ENCODE measurements at places on chromosomes 12 and 14. TPM values are rescaled to one million over a fixed set of nuclear protein-coding genes. Genes with fewer than 3 reads are reported as not detected.

The FOXM1 gene
- 17.6 TPM for total RNA-seq

The TMEM119 gene
- total RNA-seq = 48.3 TPM

The KRT3 gene
- total RNA-seq = not detected

The DPY19L2 gene
- 6.7 TPM for total RNA-seq

The ACOT6 gene
- not detected for total RNA-seq

The AMHR2 gene
- total RNA-seq = not detected

The POP5 gene
- 59.8 TPM for total RNA-seq

The SERPINA9 gene
- not detected for total RNA-seq

The TAS2R19 gene
- total RNA-seq = 1.9 TPM

The C12orf42 gene
- total RNA-seq = not detected

The CDKN3 gene
- 10.4 TPM for total RNA-seq

The AP4S1 gene
- 8.5 TPM for total RNA-seq

Measured in chondrocyte (in vitro differentiated cells).